ENCODE measurements at places on chromosomes 5 and 9. TPM values are rescaled to one million over a fixed set of nuclear protein-coding genes. Genes with fewer than 3 reads are reported as not detected.

The FST gene
- total RNA-seq: 759 TPM

The PPP2CA gene
- 46.2 TPM for total RNA-seq

The ZNF483 gene
- total RNA-seq: 1.5 TPM

The CDH10 gene
- under 0.01 TPM for total RNA-seq

The IL4 gene
- total RNA-seq: not detected

The TLX3 gene
- total RNA-seq: not detected

The PRELID2 gene
- total RNA-seq: 27.9 TPM

The CTSV gene
- under 0.01 TPM for total RNA-seq

The C7 gene
- total RNA-seq: under 0.01 TPM

The RASEF gene
- total RNA-seq: 1.2 TPM

The NEUROG1 gene
- not detected for total RNA-seq

The FABP6 gene
- total RNA-seq: not detected

The CCDC152 gene
- 1.5 TPM for total RNA-seq

The ARAP3 gene
- 2.6 TPM for total RNA-seq

The CHSY3 gene
- total RNA-seq: 1.3 TPM

The SERF1B gene
- total RNA-seq: 19.8 TPM

The LTC4S gene
- 0.83 TPM for total RNA-seq

The CAVIN4 gene
- total RNA-seq: 1.5 TPM

The ORM2 gene
- total RNA-seq: not detected

The GADD45G gene
- 2.3 TPM for total RNA-seq

The ACO1 gene
- total RNA-seq: 51.1 TPM

The SCAMP1 gene
- total RNA-seq: 60.6 TPM

The ARL10 gene
- 9.8 TPM for total RNA-seq

The TTC39B gene
- 12.1 TPM for total RNA-seq

The PCDHAC1 gene
- 0.51 TPM for total RNA-seq

The ALG2 gene
- total RNA-seq: 41.6 TPM

The LRRTM2 gene
- total RNA-seq: 1.3 TPM

The MLANA gene
- not detected for total RNA-seq

The AK3 gene
- 90.3 TPM for total RNA-seq

The AMBP gene
- 0.17 TPM for total RNA-seq

The HK3 gene
- under 0.01 TPM for total RNA-seq

The SFXN1 gene
- total RNA-seq: 53.7 TPM

The TEX48 gene
- not detected for total RNA-seq

The LVRN gene
- 0.17 TPM for total RNA-seq

The VLDLR gene
- total RNA-seq: 26.3 TPM

The CNTLN gene
- 16.7 TPM for total RNA-seq

The ZNF79 gene
- 12.6 TPM for total RNA-seq

The GNPDA1 gene
- 64.2 TPM for total RNA-seq

The SPINK13 gene
- not detected for total RNA-seq

The CD72 gene
- total RNA-seq: 1.0 TPM

The FOXD4 gene
- 0.26 TPM for total RNA-seq

The SPATA31E1 gene
- not detected for total RNA-seq

The APBA1 gene
- total RNA-seq: 8.8 TPM

The MRPS30 gene
- 65.0 TPM for total RNA-seq

The ADAMTSL2 gene
- total RNA-seq: under 0.01 TPM

The PCDHA13 gene
- total RNA-seq: under 0.01 TPM

The FOXD1 gene
- total RNA-seq: 0.77 TPM

The ARL14EPL gene
- total RNA-seq: not detected

Data from fibroblast of lung (primary cell).